Stimulated activated CD8-positive, alpha-beta memory T cell treated with anti-CD3 and anti-CD28 coated beads, Interleukin-2, amount 100 ng/mL, for 1 hour (primary cell): ENCODE measurements at places on chromosomes 5 and 9.

DNA sequence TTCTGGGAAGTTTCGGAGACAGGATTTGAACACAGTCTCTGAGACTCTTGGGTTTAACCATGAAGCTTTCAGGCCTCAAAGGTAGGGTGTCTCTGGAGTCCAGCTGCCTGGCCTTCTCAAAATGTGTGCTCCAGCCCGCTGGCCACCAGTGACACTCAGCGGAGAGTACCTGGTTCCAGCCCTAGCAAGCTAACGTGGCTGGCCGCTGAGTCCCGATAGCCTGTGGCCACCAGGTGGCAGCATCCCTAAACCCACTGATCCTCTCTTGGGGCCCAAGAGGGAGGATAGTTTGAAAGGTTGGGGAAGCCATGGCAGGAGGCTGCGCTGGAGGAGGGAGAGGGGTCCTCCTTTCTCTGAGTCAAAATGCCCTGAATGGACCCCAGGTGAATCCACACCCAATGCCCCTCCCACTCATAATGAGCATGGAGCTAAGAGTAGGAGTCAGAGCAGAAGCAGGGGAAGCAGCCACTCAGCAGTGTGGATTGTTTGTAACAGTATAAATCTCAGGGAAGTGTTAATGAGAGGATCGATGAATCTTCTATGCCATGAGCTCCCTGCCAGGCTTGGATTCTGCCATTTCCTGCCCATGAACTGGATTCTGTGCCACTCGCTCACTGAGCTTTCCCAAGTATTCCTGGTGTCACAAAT is 5.4 kb upstream of the TIFAB start:
- DNase-seq, result peak; percentile 20

DNA sequence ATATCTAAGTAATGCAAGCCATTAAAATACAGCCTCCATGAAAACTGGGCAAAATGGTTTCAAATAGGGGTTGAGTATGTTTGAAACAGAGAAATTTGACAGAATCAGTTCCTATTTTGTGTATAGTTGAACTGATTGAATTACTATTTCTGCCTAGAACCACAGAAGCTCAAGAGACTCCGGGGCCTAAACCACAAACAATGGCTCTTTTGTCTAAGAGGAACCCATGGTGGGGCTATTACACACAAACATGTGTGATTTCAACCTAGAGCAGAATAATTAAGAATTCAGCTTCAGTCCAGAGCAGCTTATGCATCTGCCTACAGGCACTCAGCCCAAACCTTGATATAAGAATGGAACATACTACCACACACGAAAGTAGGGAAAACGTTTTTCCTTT is 171.2 kb upstream of the MPDZ start:
- no peak for DNase-seq

GRCh38 chr9:125988479-125989050 is 241.4 kb downstream of the PBX3 start:
- DNase-seq, result no peak

- no peak for DNase-seq
Observed at GRCh38 chr9:133163504-133164172, at the start of gene GBGT1. GBGT1 (minus strand) TSS chr9:133163914; CDS start chr9:133162412, 1,502 bp downstream.

DNA sequence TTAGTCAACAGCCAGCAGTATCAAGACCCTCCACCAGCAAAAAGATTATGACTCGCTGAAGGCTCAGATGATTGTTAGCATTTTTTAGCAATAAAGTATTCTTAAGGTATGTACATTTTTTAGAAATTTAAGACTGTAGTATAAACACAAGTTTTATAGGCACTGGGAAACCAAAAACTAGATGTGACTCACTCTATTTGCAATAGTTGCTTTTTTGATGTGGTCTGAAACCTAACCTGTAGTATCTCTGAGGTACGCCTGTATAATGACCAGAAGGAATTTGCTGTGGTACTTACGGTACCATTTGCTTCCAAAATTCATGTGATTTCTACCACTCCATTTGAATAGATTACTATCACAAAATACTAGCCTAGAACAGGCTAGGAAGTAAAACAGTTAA is 60.8 kb downstream of the WDR41 start:
- DNase-seq, result no peak

- no peak for DNase-seq
Observed at GRCh38 chr5:94691949-94692348, 73.5 kb downstream of the SLF1 start.

DNA sequence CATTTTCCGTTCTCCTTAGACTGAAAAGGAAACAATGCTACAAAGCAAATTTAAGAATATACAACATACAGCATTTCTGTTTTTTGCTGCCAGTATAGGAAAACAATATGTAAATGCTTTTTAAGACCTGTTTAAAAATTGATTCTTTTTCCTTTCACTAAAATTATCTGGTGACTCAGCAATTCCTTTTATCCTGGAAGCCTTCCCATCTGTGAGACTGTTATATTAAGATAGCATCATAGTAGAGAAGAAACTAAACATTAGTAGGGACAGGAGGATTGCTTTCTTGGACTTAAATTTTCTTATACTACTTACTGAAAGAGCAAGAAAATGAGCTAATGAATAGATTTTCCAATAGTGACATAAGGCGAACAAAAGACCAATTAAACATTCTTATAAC is 30.0 kb upstream of the GPR21 start:
- no peak for DNase-seq

DNA sequence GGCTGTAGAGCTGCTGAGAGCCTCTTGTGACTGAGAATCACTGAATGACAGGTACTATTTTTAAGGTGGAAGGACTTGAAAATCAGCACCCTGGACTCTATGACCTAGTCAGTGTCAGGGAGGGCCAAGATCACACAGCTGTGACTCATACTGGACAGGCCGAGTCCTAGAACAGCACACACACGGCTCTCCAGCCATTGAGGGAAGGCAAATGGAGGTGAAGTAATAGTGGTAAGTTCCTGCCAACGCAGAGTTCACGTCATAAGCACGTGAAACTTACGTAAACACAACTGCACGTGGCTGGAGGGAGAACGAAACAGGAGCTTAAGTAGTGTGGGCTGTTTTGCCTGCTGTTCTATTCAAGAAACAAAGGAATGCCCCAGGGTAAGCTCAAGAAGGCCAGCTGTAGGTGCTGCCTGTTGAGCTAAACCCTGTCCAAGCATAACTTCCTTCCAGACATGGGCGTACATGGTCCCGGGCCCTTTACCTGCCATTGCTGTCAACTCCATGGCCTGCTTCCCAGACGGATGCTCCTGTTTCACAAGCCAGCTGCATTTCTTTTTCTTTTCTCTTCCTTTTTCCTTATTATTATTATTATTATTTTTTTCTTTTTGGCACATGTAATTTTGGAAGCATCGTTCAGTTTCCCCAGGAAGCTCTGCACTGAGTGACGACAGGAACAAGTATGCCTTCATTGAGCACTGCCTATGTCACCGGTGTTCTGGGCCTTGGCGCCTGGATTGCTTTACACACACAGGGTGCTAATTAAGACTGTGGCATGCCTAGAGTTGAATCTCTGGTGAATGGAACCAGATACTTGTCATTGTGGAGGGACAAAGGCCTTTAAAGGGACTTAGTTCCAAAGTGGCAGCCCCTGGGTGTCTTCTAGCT is 10.2 kb upstream of the LCP2 start:
- no peak for DNase-seq

DNA sequence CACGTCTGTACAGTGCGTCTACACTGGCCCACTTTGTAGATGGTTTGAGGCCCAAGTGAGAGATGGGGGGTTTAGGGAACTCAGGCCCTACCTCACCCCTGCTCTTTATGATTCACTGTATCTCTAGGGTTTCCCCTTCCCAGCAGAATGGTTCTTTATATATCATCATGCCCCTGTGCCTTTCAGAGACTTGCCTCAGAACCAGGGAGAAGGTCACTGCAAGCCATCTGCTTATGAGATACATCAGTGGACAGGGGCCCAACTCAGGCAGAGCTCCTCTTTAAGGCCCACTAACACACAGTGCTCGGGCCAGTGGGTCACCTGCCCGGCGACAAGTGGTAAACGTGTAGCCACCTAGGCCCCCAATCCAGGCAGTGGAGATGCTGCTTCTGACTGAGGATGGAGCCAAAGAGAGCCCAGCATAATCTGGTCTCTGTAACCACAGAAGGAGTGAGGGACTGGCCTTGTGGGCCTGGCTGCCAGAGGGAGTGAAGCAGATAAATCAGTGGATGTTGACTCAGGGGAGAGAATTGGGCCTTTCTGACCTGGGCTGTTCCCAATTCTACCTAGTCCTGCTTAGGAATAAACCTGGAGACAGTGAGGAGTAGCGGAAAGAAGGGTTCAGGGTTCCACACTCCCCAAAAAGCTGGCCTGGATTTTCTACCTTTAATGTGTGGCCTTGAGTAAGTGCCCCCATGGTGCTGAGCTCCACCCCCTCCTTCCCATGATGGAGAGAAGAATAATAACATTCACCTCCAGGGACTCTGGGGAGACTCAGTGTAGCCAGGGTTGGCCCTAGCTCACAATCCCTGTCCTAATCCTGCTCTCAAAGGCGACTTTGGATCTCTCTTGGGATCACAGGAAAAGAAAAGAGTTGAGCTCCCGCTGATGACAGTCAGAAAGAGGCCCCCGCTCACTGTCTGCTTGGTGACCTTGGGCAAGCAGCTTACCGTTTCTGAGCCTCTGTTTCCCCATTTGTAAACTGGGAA is 2.8 kb upstream of the DUSP1 start:
- no peak for DNase-seq
